Endothelial cell (in vitro differentiated cells): ENCODE measurements at places on chromosomes 5 and 9.

GRCh38 chr5:95631255-95631958 is 11.5 kb downstream of the GPR150 start:
- no peak for DNase-seq

DNA sequence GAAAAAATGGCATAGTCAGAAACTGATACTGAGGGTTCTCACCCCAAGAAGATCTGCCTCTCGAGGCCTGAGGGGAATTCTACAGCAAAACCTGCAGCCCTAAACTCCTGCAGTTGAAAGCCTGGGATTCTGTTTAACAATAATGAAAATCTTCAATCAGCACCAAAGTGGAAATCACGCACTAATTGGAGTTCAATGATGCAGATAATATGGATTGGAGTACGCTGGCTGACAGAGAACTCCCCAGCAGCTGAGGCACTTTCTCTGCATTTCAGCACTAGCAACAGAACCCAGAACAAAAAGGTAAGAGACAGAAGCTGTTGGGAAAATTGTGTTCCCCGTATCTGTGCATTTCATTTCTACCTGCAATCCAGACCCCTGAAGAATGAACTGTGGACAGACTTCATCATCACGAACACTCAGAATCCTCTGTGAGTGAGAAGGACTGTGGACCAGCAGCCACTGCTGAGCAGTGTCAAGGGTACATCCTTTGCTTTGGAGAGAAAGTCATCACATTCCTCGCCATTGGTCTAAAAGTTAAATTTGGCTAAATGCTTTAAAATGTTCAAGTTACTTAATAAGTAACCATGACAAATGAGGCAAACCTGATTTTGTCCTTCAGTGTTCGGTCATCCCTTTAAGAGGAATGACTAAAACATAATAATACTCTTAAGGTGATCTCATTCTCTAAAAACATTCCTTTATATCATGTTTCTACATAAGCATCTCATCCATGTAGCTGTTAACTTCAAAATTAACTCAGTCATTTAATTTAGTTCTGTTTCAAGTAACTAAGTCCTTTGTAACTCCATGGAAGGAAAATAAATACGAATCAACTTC is 126.1 kb downstream of the GAS1 start:
- DNase-seq = no peak

DNA sequence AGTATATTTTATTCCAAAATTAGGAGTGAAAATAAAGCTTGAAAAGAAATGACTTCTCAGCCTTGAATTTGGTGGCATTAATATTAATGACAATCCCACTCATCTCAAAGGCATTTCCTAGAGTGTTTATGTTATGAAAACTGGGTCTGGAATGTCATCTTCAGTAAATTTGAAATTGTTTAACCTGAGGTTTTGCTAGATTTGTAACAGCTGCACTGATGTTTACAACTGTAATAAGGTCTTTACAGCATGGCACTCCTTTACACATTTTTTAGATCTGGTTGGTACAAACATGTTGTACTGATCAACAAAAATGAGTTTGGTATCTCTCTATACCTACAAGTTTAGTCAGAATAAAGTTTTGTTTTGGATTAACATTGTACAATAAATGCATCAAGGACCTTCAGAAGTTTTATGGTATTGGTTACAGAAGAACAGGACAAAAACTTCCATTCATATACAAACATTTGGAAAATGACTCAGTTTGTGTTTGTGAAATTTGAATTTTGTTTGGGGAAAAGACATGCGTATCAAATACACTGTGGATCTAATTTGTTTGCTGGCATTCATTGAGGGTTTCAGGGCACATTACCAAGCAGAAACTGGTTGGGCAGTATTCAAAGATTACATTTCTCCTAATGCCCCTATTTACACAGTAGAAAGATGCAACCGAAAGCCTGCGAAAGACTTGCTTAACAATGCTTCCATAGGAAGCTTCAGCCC is 11.6 kb downstream of the FANCC start:
- DNase-seq = no peak

GRCh38 chr5:73267766-73268435 is 94.9 kb downstream of the TMEM174 start:
- DNase-seq = no peak

GRCh38 chr9:134361843-134362414 is 35.7 kb downstream of the RXRA start:
- DNase-seq = no peak

- DNase-seq = no peak
Measured at GRCh38 chr9:101915482-101915881, 177.0 kb upstream of the GRIN3A start.

DNA sequence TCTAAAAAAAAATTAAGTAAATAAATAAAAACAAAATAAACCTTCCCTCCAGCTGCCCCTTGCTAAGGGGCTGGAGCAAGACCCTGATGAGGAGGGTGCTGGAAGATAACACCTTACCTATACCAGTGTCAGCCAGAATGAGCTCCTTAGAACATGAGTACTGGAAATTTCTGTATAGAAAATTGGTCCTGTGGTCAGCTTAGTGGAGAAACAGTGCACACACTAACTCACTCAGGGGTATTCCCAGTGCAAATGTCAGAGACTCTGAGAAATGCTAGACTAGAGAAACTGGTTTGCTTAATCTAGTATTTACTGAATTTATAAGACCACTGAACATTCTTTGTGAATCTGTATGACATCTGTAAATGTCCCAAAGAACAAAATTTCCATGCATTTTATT is 62.1 kb upstream of the CTXN3 start:
- no peak for DNase-seq
